IPS DF 19.7 (cell line): ENCODE measurements at places on chromosomes 7 and 10.

GRCh38 chr7:44497155-44498027 is 6.9 kb upstream of the NUDCD3 start:
- no peak for DNase-seq

- DNase-seq: no peak
Measured at GRCh38 chr7:29798422-29798821, 7.9 kb upstream of the WIPF3 start.

GRCh38 chr10:43706166-43706565 is 57.5 kb upstream of the ZNF32 start:
- no peak for DNase-seq

DNA sequence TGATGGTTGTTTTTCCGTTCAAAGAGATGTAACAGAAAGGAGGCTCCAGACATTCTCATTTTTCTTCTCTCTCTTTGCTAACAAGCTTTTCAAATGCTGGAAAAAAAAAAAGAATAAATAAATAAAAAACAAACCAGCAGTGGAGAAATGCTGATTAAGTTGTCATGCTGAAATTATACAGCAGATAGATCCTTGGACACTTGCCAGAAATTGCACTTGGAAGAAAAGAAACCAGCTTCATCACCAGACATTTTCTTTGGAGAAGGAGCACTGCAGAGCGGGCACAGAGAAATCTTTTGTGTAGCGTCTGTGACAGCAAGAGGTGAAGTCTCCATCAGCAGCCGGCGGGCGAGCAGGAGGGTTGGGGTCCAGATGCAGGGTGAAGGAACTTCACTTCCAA is 55.8 kb downstream of the CLRN3 start:
- DNase-seq: no peak

DNA sequence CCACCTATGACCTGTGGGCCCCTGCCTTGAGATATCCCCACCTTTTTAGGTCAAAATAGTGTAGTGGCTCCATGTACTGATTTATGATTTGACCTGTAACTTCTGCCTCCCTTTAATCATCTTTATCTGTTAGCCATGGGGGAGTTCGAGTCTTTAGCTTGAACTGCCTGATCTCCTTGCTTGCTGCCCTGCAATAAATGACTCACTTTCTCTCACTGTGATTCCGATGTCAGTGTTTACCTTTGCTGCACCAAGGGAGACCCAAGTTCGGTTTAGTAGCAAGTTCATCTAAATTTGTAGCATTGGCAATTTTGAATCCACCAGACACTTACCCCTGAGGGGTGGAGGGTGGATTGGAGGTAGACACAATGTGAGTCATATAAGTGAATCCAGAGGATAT is 814.6 kb upstream of the AUTS2 start:
- no peak for DNase-seq

DNA sequence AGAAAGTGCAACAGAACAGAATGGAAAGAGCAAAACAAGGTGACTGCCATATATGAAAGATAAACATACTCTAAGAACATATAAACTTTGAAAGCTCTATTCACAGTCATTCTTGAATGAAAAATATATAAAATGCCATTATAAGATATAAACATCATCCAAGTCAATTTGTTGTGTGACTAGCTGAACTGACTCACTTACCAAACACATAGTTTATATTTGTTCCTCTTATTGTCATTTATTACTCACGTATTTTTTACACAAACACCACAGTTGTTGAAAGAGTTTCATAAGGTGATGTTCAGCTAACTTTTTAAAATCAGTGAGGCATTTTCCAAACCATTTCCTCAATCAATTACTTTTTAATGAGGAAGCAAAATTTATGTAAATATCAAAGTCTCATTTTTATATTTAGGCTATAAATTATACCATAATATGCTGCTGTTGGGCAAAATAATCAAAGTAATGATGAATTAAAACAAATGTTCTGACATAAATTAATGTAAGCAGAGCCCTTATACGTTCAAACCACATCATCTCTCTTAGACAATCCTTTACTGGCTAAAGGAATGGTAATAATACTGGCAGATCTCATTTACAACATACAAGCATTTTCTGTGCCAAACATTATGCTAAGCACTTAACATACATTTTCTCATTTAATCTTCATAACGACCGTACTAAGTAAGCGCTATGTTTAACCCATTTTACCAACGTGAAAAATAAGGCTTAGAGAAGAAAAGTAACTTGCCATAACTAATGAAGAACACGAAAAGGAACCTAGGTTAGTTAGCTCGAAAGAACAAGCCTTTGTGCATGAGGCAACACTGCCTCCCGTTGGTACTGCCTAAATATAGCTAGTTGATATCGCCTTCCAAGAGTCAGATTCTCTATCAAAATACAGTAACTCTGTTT is 7.3 kb downstream of the LRRN3 start:
- DNase-seq: peak; percentile 20

- no peak for DNase-seq
Measured at GRCh38 chr7:4775848-4776623, 613 bp downstream of the AP5Z1 start.

- DNase-seq: no peak
Measured at GRCh38 chr7:54992871-54993475, 25.8 kb upstream of the EGFR start.

- no peak for DNase-seq
Measured at GRCh38 chr10:103820101-103821062, 35.0 kb downstream of the SH3PXD2A start.

- no peak for DNase-seq
Measured at GRCh38 chr7:47357863-47358262, 224.0 kb downstream of the TNS3 start.

DNA sequence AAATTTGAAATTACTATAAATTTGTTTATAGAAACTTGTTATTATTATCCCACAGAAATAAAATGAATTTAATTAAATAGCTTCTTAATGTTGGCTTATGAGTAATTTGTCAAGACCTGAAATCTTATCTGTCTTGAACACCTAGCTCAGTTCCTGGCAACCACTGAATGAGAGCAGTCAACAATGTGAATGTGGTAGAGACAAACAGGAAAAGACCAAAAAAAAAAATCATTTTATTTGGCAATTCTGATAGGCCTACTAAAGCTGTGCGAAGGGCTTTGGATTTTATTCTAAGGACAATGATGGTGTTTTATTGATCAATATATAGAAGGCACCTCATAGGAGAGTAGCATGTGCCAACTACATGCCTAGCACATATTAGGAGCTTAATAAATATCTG is 127.8 kb upstream of the RSU1 start:
- DNase-seq: no peak

DNA sequence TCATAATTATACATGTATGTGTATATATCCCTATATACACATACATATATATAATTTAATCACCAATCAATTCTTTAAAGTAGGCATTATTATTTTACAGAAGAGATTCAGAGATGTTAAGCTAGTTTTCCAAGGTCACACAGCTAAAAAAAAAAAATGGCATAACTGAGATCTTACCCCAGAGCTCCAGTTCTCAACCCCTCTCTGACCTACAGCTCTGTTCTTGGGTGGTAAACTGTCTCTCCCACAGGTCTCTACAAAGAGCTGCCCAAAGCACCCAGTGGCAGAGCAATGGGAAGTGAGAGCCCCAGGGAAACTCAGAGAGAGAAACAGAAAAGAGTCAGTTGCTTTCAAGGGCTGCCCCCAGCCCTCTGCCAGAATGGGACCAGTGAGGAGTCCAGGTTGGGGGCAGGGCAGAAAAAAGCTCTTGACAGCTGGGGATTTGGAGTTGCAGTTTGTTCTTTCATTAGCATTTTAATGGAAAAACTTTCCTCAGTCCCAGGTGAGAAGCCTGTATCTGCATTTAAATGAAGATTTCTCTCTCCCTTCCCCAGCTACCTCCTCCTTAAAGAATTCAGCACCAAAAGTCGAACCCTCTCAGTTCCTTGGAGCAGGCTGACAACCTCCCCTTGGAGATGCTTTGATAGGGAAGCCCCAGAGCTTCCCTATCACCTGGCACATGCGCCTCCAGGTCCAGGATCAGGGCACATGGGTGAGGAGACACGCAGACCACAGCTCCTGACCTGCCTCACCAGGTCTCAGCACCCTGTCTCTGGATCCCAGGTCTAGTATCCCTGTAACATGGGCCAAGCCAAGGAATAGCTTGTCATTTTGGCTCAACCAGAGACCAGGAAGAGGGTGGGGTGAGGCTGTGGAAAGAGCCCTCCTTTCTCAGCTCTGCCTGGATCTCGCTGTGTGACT is 388.1 kb downstream of the PLXNA4 start:
- peak; percentile 95 for DNase-seq

DNA sequence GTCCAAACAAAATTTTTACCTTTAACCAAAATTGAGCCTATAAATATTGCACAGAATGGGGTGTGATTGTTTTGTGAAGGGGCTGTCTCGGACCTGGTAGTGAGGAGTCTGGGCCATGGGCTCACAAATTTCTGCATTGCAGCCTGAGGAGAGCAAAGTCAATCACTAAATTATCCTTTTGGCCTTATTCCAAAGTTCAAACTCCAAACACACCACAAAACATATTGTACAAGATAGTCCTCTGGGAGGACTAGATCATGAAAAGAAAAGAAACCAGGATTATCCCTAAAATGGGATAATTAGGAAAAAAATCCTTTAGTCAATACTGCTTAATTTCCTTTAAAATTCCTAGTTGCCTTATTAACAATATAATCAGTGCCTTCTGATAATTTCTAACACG is 115.5 kb downstream of the BUB3 start:
- no peak for DNase-seq

DNA sequence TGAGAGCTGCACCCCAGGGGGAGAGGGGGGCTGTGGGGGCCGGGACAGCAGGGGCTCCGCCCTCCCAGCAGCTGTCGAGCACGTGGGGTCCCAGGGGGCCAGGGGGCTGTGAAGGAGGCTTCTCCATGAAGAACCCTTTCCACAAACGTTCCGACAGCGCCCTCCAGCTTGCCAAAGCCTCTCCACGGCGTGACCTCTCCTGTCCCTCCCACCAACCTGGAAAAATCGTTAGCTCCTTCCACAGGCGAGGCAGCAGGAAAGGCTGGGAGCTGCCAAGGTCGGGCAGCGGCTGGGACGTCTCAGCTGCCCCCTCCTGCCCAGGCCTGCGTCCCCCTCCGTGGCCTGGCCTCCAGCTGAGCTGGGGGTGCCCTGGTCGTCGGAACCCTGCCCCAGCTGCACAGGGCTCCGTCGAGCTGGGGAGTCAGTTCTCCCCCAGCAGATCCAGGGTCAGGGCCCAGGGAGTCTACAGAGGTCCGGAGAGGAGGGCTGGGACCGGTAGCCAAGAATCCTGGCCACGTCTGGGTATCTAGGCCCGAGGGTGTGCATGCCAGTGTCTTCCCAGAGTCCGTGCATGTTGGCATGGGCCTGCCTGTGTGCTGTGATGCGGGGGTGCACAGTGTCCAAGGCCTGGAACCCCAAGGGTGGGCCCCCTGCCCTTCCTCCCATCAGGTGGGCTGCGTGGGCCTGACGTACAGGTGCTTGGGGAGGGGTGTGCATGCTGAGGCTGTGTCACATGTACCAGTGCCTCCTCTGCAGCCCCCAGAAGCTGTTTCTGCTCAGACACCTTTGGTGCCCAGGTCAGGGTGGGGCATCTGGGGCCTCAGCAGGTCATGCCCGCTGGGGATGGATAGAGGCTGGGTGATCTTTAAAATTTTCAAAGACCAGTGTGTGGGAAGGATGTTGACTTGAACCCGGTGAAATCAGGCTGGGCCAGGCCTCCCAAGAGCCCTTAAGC is 66.5 kb downstream of the UNCX start:
- DNase-seq: no peak

DNA sequence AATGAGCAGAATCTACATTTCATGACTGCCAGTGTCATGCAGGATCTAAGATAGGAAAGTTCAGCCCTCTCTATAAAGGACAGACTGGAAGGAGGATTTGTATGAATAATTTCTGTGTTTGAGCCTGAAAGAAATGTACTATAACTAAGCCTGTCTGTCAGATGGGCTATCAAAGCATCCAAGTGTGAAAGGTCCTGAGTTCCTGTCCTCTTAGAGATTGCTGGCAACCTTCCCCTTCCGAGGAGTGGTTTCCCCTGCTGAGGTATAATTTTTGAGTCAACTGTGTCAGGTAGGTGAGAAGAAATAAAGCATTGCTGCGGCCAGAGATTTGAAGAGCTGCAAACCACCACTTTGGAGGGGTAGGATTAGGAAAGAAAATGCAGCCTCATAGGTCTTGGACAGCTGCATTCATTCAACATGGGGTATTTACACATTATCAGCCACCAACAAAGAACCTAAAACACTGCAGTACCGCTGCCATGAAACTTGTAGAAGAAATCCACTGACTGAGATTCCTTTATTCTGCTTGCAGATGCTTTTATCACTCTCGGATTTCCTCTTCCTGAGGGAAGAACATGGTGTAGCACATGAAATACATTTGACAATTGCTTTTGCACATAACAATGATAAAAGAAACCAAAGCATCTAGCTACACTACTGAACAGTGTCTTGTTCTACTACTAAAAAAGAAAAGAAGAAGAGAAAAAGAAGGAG is 189.1 kb downstream of the DGKI start:
- no peak for DNase-seq

DNA sequence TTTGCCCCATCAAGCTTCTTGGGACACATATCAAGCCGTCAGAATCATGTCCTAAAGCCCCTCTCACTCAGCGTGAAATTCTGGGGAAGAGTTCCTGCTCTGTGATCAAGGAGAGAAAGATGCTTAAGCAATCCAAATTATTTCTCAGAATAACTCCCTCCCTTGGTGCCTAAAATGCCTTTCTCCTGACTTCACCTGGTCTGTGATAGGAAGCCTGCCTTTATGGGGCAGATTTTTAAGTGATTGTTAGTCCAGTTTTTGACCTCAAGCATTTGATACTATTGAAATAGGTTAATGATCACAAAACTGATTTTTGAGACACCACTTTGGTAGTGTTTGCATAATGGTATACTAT is 76.4 kb upstream of the MAGI2 start:
- no peak for DNase-seq

GRCh38 chr10:33945051-33945450 is 610.6 kb upstream of the NRP1 start:
- DNase-seq: no peak

DNA sequence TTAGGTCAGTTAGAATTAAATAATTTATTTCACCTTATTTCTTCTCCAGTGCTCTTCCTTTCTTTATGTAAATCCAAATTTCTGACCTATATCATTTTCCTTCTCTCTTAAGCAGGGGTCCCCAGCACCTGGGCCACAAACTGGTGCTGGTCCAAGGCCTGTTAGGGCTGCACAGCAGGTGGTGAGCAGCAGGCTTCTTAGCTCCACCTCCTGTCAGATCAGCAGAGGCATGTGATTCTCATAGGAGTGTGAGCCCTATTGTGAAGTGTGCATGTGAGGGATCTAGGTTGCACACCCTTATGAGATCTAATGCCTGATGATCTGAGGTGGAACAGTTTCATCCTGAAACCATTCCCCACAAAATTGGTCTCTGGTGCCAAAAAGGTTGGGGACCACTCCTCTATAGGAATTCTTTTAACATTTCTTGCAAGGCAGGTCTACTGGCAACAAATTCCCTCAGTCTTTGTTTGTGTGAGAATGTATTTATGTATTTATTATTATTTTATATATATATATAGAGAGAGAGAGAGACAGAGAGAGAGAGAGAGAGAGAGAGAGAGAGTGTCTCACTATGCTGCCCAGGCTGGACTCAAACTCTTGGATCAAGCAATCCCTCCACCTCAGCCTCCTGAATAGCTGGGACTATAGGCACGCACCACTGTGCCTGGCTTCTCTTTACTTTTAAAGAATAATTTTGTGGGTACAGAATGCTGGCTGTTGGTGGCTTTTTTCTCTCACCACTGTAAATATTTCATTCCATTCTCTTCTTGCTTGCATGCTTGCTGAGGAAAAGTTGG is 4.3 kb upstream of the ABCC2 start:
- no peak for DNase-seq
